ENCODE measurements at places on chromosomes 3 and 15.

GRCh38 chr15:63888146-63888545 lies 54.4 kb upstream of the HERC1 start:
- no peak for DNase-seq

- DNase-seq = no peak
Observed at GRCh38 chr3:10205451-10206165, 40.9 kb downstream of the IRAK2 start.

DNA sequence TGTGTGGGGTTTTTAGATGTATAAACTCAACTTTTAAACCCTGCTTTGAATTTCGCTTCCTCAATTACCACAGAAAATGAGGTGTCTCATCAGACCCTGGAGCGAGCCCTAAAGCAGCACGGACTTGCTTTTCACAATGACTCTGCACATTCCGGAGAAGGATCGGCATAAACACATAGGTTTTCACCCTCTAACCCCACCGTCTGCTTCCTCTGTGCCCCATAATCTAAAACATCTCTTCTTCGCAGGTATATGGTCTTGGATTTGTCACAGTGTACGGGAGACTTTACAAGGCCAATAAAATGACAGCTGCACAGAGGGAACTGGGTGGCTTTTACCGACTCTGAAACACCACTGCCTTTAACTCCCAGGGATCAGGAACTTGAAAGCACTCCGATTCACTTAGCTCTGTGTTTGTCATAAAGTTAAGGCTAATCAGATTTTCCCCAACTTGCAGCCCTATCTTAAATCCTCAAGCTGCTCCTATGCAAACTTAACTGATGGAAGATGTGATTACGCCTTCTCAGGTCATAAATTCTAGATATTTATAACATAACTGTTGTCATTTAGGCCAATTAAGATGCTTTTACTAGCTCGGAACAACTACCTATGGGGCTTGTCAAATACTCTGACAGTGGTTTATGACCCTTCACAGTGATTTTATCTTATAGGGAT lies 133.4 kb upstream of the WNT5A start:
- DNase-seq = no peak

DNA sequence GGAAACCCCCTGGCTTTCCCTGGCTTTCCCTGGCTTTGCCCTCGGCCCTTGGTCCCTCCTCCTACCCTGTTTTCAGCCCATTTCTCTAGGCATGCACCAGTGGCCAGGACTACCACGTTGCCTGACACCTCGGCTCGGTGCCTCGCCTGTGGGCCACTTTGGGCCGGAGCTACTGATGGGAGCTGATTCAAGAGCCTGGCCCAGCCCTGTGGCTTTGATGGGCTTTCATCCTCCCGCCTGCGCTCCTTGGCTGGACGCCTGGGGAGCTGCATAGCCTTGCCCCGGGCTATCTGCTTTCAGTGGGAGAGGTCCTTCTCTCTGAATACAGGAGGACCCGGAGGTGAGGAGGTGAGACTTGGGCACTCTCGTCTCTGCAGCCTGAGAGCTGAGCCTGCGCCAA lies 192.7 kb upstream of the HES1 start:
- DNase-seq = no peak

GRCh38 chr3:60025096-60026050 lies 975.5 kb upstream of the CFAP20DC start:
- no peak for DNase-seq

DNA sequence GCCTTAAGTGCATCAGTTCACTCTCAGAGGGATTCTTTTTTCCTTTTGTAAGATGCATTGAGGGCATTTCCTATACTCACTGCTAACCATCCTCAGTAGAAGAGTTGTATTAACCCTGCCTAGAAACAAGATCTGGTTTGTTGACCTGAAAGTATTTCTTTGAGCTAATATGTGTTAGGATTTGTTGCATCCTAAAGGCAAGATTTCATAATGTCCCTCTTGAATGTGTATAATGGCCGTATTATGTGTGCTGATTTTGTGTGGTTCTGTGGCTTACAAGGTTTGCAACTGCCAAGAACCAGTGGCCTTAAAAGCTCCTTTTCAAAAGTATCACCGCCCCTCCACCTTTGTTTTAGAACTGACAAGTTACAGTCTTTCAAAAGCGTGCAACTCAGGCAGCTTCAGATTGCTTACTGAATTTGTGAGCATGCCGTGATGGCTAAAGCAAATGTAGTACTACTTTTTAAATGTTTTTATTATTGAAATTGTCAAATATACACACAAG lies 182.0 kb upstream of the BHLHE40 start:
- DNase-seq = no peak

- DNase-seq = no peak
Observed at GRCh38 chr15:68300115-68300940, 22.8 kb downstream of the FEM1B start.

DNA sequence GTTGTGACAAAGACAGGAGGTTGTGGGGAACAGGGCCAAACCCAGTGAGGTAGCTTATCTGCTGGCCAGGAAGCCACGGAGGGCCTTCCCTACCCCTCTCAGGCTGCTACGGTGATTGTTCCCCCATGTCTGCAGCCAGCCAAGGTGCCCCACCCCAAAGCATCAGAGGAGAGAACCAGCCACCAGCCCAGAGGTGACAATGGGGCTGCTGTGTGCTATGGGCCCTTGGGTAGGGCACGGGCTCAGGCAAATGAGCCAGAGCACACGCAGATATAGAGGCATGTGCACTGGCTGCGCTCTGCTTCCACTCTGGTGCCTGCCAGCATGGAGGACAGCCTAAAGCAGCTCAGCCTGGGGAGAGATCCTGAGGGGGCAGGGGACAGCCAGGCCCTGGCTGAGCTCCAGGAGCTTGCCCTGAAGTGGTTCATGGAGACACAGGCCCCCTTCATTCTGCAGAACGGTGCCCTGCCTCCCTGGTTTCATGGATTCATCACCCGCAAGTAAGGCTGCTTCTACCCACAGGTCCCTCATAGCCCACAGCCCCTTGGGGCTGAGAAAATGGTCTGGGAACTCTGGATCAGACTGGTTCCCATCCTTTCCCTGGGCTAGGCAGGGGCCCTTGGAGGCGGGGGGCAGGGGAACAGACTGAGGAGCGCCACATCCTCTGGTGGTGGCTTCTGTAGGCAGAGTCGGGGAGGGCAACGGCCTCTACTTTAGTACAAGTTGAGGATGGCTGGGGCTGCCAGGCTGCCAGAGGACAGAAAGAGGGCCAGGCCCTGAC lies at the start of gene SH2D7:
Gene SH2D7, plus strand, starts transcription at position 301 of the 781 bp plus-strand sequence. Its CDS starts 24 bp downstream, at position 325.
- no peak for DNase-seq

GRCh38 chr3:34703053-34703452 lies 904.6 kb downstream of the PDCD6IP start:
- DNase-seq = no peak

DNA sequence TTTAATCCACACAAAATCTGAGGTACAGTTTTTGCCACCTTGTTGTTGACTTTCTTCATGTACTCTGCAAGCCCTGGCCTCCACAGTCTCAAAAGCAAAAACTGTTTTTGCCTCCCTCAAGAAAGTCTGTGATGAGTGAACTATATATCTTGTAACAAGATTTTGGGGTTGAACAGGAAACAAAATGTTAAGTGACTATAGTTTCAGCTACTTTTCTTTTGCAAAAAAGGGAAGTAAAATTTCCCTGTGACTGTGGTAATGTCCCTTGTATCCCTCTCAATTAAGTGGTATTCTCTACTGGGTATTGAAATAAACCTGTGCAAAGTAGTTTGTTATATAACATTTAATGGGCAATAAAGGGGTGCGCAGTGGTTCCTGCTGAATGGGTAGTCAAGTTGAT lies 21.3 kb upstream of the SCAANT1 start:
- DNase-seq = no peak

- DNase-seq = no peak
Observed at GRCh38 chr15:50907601-50908208, 778 bp upstream of the AP4E1 start.

DNA sequence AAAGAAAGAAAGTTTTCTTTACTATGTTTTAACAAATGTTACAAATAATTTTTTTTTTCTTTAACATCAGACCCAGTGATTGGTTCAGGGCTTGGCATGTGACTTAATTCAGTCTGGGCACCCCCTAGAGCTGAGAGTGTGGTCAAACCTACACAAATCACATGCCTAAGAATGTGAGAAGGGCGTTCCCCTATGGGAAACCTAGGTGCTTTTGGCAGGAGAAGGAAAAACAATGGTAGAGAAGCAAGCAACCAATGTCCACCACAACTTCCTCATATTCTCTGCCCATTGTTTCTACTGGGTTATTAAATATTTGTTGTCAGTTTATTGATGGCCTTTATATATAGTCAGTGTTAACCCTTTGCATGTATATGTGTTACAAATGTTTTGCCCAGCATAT lies 21.4 kb upstream of the PIAS1 start:
- DNase-seq = no peak

- no peak for DNase-seq
Observed at GRCh38 chr15:66222273-66223198, 31.0 kb downstream of the MEGF11 start.

DNA sequence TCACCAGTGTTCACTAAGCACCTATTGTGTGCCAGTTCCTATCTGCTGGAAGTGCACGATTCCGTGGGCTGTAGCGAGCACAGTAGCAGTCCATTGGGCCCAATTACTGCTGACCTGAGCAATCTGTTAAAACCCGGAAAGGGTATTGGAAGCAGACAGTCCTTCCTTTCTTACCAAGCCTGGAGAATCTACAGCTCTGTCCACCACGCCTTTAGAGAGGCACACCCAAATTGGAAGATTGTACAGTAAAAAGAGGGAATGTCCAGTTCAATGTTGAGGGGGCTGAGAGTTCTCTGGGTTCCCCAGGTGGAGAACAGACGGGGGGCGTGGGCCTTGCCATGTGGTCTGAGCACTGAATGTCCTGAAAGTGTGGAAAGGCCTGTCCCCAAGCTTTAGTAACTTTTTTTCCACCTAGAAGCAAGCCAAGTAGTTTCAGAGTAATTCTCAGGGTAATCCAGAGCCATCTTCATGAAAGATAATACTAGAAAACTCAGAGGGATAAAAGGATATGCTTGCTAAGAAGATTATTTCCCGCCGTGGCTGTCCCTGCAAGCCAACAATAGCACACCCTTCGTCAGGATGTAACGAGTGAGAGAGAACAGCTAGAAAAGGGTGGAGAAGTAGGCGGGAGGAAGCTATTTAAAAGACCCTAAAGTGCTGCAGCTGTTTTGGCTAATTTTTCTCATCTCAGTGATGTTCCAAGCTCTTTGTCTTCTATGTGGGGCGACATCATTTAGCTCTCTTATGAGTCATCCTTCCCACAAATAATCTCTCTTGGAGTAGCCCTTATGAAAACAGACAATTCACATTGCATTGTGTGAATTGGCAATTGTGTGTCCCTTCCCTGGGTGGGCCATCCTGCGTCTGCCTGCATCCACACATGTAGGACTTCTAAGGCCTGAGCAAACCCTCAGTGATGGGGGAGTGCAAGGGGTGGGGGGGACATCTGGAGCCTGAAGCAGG lies 181.0 kb downstream of the ATG7 start:
- peak; percentile 60 for DNase-seq

- DNase-seq = no peak
Observed at GRCh38 chr3:138173769-138174420, 826 bp downstream of the DBR1 start.

- no peak for DNase-seq
Observed at GRCh38 chr3:107273771-107274170, 103.5 kb upstream of the CCDC54 start.

GRCh38 chr15:58447271-58448010 lies 15.7 kb downstream of the LIPC start:
- no peak for DNase-seq

DNA sequence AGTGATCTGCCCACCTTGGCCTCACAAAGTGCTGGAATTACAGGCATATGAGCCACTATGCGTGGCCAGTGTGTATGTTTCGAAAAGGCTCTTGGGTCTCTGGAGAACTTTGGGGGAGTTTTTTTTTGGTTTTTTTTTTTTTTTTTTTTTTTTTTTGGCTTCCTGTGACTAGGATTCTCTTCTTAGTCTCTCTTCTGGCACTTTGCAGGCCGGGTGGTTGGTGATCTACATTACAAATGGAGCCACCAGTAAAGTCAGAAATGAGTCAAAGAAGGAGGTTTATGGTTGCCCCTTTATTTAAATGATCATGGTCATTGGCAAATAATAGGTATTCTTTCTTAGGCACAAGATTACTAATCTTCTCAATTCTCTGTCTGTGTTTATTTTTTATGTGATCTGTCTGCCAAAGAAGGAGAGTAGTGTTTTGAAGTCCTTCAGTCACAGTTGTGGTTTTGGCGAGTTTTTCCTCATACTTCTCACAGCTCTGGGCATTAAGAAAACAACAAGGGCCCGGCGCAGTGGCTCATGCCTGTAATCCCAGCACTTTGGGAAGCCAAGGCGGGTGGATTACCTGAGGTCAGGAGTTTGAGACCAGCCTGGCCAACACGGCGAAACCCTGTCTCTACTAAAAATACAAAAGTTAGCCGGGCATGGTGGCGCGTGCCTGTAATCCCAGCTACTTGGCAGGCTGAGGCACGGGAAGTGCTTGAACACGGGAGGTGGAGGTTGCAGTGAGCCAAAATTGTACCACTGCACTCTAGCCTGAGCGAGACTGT lies 38.3 kb downstream of the PDE8A start:
- DNase-seq = no peak

GRCh38 chr15:48866141-48866563 lies 11.8 kb upstream of the EID1 start:
- DNase-seq = no peak

DNA sequence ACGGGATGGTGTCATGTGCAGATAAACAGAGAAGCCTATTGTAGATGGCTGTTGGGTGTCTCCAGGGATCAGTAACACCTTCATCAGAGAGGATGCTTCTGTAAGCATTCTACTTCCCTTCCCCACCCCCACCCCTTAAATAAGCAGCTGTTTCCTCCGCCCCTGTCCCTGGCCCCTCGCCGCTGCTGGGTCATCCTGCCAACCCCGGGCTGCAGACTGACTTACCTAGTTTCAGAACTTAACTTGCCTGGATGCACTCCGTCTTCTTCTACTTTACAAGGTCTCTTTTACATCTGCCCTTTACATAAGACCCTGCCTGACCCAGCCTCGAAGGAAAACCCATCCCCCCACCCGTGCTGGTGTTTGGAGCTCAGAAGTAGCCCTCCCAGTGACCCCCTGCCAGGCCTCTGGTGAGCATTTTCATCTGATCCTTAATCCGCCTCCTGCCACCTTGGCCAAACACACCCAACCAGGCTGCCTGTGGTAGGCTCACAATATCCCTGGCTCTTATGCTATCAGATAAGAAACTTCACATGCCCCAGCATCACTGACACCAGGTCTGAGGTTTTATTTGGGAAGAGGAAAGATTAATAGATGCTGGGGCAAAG lies 103.0 kb upstream of the HES1 start:
- no peak for DNase-seq

Measured in NCI-H748 treated with DMSO at 0.1 percent for 48 hours (cell line).